Motor neuron (in vitro differentiated cells): ENCODE measurements at places on chromosomes 16 and 17. TPM values are rescaled to one million over a fixed set of nuclear protein-coding genes. Genes with fewer than 3 reads are reported as not detected.

The TPSB2 gene
- not detected in 2 replicates for total RNA-seq

The USP31 gene
- total RNA-seq = 6.5 and 7.0 TPM in 2 replicates

The CCL7 gene
- total RNA-seq = not detected in 2 replicates

The CLEC18A gene
- 2.3 and 2.4 TPM in 2 replicates for total RNA-seq

The AXIN1 gene
- 17.1 and 21.4 TPM in 2 replicates for total RNA-seq
